Retina (tissue), 1 donor: ENCODE measurements at places on chromosomes 2 and 18.

GRCh38 chr2:150880986-150881385, 380.7 kb downstream of the RBM43 start:
- DNase-seq, result no peak

DNA sequence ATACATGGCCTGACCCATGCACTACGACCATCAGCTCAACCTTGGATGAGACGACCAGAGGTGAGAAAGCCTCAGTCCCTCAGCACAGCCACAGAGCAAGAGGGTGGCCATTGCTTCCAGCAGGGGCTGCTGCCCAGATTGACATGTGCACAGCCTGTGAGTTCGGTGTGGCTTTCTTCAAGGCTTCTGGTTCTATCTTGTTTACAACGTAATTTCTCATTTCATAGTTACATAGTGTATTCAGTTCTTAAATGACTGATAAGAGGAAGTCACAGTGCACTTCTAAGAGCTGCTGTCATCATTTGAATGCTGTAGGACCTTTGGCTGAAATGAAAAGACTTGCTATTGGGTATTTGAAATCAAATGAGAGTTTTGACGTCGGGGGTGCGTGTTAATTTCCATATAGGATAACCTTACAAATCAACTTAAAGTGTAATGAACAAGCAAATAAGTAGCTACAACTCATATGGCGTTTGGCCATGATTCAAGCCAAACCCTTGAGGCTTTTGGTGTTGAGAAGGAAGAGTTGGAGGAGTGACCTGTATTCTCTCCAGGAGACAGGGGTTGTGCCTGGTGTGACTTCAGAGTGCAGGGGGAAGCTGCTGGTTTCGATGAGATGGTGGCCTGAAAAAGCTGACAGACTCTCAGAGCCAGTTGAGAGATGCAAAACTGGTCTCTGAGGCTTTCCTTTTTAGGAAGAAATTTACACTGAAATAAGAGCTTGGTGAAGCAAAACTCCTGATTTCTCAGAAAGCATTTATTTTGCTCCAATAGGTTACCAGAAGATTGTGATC, 51.0 kb downstream of the TSHZ1 start:
- DNase-seq, result no peak

GRCh38 chr18:40877096-40877495, 1077.9 kb upstream of the PIK3C3 start:
- no peak for DNase-seq

- no peak for DNase-seq
Observed at GRCh38 chr2:105775809-105776559, 31.3 kb downstream of the NCK2 start.

DNA sequence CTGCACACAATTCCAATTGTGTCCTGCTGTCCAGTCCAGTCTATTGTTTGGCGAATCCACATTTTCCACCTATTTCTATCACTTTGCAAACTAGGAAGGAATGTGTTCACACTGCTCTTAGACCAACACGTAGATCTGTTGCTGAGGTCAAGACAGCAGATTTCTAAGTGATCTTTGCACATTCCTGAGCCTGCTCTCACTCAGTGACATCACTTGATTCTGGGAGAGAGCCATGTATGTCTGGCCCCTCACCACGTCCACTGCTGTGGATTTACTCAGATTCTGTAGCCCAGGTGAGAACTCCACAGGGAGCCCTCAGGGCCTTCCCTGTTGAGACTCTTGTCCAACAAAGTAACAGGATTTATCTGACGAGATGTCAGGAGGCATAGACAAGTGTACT, 317.2 kb downstream of the TSN start:
- no peak for DNase-seq

DNA sequence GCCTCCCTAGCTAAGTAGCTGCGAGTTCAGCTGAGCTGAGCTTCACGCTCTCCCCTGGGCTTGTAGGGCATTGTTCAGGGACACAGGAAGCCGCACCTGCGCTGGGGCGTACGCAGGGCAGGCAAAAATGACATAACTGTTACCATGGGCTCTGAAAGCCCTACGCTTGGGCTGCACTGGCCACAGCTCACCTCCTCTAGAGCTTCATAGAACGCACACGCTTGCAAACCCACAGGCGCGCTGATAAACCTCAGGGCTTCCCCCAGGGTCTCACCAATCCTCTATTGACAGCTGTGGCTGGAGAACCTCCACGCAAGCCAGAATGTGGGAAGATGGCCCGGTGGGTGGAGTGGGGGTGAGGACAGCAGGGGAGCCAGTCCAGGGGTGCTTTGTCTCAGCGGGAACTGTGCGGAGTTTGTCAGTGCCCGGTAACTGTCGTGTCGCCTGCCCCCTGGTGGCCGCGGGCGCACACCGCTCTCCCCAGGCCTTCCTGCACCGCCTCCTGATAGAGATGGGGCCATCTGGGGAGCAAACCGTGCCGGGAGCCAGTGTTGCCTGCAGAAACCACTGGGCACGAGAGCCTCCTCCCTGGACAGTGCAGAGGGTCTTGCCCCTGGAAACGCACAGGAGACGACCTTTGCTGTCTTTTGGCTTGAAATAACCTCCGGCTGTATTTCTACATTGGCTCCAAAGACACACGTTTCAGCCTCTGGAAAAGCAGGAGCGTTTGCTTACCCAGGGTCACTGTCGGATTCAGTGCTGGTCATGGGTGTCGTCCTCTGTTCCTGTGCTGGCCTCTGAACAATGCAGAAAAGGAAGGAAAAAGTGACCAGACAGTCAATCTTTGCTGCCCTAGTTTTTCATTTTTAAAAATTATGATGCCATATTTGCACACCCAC, 17.0 kb upstream of the CIDEA start:
- DNase-seq, result peak; percentile 89

- no peak for DNase-seq
Observed at GRCh38 chr2:124623560-124623959, 598.5 kb downstream of the CNTNAP5 start.

GRCh38 chr18:3409811-3410210, 40.2 kb upstream of the TGIF1 start:
- peak; percentile 8 for DNase-seq
